T-helper 17 cell (primary cell): ENCODE measurements at places on chromosomes 3 and 15.

GRCh38 chr15:42365921-42366550 is 6.7 kb downstream of the CAPN3 start:
- no peak for DNase-seq

GRCh38 chr15:32733281-32733680 is 15.5 kb downstream of the GREM1 start:
- DNase-seq: no peak

DNA sequence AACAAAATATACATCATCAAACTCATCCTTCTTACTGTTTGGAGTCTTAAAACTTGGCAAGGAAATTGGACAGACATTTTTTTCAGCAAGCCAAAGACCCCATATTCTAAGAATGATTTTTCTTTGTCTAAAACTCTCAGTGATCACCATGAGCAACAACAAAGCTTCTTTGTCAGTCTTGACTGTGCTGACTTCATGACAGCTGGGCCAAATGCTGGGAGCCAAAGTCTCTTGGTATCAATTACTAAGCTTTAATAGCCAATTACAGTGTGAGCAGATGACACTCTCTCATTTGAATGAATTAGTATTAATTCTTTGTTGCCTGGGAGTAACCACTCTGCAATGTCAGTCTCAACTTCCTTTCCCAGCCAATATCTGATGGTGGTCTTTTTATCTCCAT is 48.1 kb upstream of the GK5 start:
- DNase-seq: no peak

- DNase-seq: no peak
These were observed at the start of gene GXYLT2 for GRCh38 chr3:72887705-72888545. GXYLT2 (plus strand) TSS chr3:72888046; CDS start chr3:72888234, 188 bp downstream.
